ENCODE measurements at places on chromosomes 16 and 17.

GRCh38 chr16:28991687-28992086 is 6.8 kb downstream of the LAT start:
- DNase-seq = no peak

DNA sequence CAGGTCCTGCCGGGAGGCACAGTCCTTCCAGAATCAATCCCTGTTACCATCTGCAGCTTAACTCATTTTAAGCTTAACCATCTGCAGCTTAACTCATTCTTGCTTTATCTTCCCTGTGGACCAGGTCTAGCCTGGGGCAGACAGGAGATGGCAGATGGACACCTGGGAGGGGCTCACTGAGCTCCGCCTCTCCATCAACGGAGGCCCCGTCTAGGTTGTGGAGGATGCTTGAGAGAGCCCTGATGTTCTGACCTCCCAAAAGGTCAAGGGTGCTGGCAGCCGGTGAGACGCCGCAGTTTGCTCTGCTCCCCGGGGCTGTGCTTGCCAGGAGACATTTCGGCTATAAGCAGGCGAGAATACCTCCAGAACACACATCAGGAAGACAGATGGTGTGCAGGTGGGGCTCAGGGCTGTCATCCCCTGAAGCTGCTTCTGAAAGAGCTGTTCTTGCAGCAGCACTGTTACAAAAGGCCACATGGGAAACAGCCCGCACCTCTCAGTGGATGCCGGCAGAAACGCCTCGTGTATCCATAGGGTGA is 41.3 kb downstream of the BAIAP2 start:
- no peak for DNase-seq

GRCh38 chr17:34107019-34107418 is 148.1 kb upstream of the CCL2 start:
- no peak for DNase-seq

DNA sequence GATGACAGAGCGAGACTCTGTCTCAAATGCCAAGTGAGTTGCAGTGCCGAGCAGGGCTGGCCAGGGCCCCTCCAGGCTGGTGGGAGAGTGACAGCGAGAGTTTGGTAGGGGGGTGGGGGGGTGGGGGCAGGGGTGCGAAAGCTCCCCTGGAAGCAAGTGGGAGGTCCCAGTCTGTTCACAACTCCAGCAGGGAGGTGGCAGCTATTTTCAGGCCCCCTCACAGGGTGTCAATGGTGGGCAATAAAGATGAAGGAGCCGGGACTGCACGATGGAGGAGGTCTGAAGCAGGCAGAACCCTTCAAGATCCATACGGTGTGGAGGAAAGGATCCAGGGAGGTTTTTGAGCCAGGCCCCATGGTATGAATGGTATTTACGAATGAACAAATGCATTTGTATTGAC is 83.7 kb downstream of the PGS1 start:
- no peak for DNase-seq

- peak; percentile 35 for DNase-seq
Measured at GRCh38 chr16:56743840-56744239, 13.9 kb downstream of the NUP93 start.

DNA sequence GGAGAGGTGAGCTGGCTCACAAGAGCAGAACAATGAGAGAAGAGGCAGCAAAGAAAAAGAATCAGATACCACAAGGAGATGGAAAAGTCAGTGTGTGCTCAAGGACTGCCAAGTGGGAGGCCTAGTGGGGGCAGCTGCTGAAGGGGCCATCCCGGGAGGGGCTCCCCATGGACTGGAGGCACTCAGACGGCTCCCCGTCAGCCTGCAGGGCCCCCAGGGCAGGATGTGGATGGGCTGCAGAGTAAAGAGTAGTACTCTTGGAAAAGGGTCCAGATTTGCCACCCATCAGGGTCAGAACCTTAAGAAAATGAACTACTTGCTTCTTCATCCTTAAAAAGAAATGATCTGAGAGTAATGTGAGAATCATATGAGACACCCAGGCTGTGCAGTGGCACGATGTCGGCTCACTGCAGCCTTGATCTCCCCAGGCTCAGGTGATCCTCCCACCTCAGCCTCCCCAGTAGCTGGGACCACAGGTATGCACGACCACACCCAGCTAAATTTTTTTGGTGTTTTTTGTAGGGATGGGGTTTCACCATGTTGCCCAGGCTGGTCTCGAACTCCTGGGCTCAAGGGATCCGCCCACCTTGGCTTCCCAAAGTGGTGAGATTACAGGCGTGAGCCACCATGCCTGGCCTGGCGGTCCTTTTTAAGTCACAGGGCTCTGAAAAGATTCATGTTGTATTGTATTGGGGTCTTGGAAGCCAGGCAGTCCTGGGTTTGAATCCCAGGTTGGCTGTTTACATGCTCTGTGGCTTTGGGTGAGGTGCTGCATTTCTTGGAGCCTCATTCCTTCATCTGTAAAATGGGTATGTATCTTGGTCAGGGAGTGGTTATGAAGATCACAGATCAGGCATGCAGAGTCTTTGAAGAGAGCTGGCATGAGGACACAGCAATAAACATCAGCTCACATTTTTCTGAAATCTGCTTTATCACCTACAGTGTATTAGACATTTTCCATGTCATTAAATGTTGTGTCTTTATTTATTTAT is 15.1 kb downstream of the ACSF2 start:
- no peak for DNase-seq

DNA sequence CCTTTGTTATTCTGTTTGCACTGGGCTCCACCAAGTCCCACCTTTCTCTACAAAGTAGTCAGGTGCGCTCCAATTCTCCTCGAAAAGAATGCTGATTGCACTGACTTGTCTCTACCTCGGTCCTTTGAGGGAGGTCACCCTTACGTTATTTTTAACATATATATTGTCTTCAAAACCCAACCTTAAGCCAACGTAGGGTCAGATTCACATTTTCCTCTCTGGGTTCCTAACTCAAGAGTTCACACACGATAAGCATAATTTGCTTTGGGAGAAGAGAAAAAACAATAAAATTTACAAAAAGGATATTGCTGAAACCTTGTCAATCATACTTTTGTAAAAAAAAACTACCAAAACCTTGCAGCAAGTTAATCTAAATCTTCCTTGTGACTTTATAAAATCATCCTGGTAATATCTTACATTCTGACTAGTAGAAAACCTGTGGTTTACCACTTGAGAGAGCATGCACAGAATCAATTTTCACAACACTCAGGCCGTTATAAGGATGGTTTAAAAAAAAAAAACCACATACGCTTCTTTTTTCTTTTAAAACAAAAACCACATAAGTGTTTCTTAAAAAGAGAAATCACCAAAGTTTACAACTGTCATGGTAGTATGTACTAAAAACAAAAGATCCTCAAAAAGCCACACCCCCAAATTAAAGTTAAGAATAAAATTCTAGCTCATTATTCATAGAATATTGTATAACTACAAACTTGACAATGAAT is 72.2 kb upstream of the TRAP1 start:
- DNase-seq = no peak

GRCh38 chr17:69572747-69573146 is 158.2 kb downstream of the MAP2K6 start:
- DNase-seq = no peak

- DNase-seq = no peak
Measured at GRCh38 chr16:10126686-10127085, 55.5 kb downstream of the GRIN2A start.

GRCh38 chr16:180681-181564 is 664 bp downstream of the HBQ1 start:
- DNase-seq = no peak

- no peak for DNase-seq
Measured at GRCh38 chr17:10439816-10440215, 18.1 kb upstream of the MYH8 start.

- DNase-seq = no peak
Measured at GRCh38 chr16:56613706-56614105, 5.3 kb downstream of the MT2A start.

GRCh38 chr16:67054901-67055300 is 26.0 kb downstream of the CBFB start:
- no peak for DNase-seq

DNA sequence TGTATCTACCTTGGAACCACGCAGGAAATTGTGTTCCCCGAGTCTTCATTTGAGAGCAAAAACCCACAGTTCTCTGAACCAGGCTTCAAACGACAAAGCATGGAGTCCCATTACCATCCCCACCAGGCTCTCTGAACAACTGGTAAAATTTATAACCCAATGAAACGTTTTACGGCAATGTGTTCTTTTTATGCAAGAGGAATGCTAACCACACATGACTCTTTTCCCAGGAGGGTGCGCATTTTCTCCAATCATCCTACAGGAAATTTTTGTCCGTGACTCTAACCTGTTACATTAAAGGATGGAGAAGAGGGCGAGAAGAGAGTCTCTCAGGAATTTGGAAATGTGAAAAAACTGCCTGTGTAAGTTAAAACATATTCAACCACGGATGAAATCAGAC is 17.8 kb downstream of the STX8 start:
- no peak for DNase-seq

- no peak for DNase-seq
Measured at GRCh38 chr16:78386557-78387324, 287.3 kb downstream of the WWOX start.

DNA sequence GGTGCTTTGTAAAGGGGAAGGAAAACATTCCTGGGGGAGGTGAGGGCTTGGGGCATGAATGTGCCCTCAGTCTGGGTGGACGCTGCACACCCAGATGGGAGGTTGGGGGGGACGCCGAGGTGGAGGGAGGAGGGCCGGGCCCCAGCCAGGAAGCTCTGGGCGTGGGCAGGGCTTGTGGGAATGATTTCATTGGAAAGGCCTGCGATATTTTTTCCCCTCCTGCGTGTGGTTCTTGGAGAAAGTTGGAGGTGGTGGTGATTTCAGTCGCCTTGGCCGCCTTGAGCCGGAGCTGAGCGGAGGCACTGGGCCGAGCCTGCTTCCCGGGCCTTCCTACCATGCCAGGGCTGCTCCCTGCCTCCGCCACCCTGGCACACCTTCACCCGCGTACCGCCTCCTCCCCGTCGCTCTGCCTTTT is 26.4 kb upstream of the CLEC18A start:
- DNase-seq = no peak

GRCh38 chr17:76672270-76672851 is 28.8 kb upstream of the ST6GALNAC1 start:
- DNase-seq = no peak

GRCh38 chr16:2275476-2276367 is 7.8 kb upstream of the RNPS1 start:
- DNase-seq = no peak

DNA sequence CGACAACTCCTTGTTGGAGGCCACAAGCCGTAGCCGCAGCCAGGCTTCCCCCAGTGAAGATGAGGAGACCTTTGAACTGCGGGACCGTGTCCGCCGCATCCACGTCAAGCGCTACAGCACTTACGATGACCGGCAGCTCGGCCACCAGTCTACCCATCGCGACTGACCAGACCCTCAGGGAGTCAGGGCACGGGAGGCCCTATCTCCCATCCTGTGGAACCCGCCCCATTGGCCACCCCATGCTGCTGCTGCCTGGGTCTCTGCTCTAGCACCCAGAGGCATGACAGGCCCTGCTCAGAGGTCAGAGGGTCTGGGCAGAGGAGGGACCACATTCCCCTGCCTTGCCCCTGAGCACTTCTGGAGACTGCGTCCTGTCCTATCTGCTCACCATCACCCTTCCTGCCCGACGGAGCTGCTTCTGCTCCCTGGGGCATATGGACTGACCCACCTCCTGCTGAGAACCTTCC is 8.9 kb downstream of the TNFAIP1 start:
- DNase-seq = no peak

- no peak for DNase-seq
Measured at GRCh38 chr16:55015181-55015913, 84.7 kb downstream of the IRX5 start.

DNA sequence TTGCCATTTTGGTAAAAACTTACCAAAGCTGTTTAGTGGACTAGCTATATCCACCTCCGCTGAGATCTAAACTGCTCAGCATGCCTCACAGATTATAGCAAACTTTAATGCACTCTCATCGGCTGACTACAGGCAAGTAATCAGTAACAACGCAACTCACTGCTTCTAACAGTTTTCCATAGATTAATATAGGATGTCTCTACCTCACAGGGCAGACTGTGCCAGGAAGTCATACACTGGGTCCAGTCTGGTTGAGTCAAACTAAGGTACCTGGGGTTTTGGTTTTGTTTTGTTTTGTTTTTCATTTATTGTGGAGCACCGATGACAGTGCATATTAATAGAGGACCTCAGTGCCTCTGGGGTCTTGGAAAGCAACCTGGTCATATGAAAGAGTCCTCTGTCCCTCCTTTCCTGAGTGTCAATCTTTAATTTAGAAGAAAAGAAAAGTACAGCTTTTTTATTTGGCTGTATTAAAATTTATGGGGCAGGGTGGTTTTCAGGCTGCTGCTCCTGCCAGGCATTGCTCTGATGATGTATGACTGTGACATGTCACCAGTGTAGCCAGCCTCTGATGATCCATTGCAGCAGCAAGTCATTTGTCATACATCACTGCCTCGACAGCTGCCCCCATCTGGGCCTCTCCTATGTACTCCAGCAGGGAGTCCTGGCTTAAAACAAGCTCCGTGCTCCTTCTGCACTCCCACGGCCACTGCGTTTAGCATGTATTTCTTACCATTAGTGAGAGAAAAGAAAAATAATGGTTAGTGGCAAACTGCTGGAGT is 854.1 kb downstream of the KCNJ2 start:
- no peak for DNase-seq

DNA sequence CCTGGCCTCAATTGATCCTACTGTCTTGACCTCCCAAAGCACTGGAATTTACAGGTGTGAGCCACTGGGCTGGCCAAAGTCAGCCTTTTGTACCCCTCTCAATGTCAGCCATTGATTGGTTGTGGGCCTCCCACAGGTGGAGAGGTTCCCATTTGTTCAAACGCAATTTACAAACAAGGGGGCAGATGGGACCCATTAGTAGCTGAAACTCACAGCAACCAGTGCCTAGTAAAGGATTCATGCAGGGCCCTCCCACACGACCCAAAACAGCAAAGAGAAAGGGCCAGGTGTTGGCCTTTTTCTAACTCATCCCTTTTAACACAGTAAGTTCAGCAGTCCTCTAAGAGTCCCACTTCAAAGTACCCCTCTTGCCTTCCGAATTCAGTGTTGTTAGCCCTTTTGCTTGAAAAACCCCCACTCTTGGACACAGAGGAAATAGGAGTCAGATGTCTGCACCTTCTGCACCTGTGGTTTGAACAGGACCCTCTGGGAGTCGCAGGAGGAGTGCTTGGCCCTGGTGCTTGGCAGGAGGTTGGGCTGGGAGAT is 89.2 kb downstream of the PITPNC1 start:
- DNase-seq = no peak

- no peak for DNase-seq
Measured at GRCh38 chr17:11241611-11242226, 706 bp downstream of the SHISA6 start.
